ENCODE measurements at places on chromosomes 11 and 22.

- no peak for DNase-seq
Measured at GRCh38 chr22:35638001-35638400, 10.2 kb upstream of the APOL6 start.

DNA sequence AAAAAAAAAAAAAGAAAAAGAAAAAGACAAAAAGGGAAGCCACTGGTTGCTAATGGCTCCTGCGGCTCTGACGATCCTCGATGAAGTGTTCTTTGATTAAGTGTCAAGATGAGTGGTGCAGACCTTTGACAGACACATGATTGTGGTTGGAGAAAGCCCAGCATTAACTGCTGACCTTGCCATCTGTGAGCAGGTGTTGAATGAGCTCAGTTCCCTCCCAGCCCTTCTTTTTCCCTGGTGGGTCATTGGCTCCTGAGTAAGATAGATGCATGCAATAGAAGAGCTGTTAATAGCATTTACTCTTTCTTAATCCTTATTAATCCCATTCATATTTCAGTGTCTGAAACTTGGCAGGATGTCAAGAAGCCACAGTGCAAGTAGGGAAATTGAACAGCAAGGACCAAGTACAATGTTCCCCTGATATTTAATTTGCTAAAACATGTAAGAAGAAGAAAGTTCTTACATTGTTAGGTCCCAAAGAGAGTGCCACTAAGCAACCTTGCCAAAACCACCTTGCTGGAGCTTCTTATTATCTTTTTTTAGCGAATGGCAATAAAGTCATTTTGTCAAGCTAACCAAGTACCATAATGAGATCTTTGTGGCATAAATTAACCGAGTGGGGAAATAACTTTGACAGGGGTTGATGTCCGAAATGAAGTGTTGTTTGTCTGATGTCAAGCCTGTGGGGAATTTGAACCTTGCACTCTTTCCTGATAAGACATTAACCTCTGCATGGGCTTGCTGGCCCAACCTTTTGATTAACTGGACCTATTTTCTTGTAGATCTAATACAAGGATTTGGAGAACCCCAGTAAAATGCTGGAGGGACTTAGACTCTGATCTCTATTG lies 113.7 kb downstream of the PTPRJ start:
- no peak for DNase-seq

- no peak for DNase-seq
Measured at GRCh38 chr11:1830322-1831223, 4.2 kb upstream of the SYT8 start.

DNA sequence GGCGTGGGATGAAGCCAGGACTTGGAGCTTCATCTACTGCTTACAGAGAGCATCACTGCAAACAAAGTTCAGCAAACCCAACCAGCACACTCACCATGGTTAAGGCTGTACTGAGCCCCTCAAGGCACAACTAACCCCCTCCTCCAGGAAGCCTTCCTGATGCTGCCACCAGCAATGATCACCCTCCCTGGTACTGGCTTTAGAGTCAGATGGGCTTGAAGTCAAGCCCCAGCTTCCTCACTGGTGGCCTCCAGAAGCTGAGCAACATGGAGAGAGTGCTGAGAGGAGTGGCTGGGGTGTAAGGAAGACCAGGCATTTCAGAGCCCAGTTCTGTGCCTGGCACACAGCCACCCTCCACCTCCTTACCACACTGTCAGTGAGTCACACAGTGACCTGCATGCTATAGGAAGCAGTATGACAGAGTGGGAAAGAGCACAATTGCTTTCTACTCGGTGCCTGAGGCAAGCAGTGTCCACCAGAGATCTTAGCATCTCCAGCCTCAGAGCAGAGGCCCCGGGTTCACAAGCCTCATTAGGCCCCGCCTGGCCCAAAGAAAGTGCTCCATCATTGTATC lies 24.7 kb upstream of the BAIAP2L2 start:
- no peak for DNase-seq

DNA sequence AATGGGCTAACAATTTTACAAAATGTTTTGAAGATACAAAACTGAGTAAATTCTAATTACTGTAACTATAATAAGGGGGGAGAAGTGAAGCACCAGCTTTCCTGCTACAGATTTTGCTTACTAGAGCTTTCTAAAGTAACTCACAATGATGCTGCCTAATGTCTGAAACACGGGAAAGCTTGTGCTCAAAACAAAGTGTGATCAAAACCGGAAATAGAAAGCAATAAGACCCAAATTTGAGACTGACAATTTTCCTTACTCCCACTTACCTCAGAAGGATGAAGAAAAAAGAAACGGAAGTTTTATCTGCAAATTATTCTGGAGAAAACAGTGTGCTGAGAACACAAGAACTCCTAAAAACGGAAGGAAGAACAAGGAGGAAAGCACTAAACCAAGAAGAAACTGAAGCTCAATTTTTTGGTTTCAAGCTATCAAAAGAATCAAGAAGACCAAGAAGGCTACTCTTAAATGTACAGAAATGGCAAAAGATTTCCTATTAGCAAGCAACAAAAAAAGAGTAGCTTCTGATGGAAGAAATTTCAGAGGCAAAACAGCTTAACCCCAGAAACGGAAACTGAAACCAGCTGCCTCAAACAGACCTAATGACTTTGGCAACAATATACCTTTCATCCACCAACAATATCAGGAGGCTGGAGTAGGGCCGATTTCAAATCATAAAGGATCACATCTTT lies 33.4 kb downstream of the AMBRA1 start:
- no peak for DNase-seq

GRCh38 chr11:86119906-86120305 lies 51.0 kb upstream of the PICALM start:
- DNase-seq = no peak
